ENCODE measurements at places on chromosomes 13 and 19. TPM values are rescaled to one million over a fixed set of nuclear protein-coding genes. Genes with fewer than 3 reads are reported as not detected.

GRCh38 chr13:27493981-27494380, 43.6 kb upstream of the MTIF3 start:
- DNase-seq: no peak

- no peak for DNase-seq
These were observed 15.5 kb downstream of the KLF2 start for GRCh38 chr19:16340092-16340491.

- DNase-seq: no peak
These were observed 48.6 kb downstream of the CHST8 start for GRCh38 chr19:33670398-33670797.

DNA sequence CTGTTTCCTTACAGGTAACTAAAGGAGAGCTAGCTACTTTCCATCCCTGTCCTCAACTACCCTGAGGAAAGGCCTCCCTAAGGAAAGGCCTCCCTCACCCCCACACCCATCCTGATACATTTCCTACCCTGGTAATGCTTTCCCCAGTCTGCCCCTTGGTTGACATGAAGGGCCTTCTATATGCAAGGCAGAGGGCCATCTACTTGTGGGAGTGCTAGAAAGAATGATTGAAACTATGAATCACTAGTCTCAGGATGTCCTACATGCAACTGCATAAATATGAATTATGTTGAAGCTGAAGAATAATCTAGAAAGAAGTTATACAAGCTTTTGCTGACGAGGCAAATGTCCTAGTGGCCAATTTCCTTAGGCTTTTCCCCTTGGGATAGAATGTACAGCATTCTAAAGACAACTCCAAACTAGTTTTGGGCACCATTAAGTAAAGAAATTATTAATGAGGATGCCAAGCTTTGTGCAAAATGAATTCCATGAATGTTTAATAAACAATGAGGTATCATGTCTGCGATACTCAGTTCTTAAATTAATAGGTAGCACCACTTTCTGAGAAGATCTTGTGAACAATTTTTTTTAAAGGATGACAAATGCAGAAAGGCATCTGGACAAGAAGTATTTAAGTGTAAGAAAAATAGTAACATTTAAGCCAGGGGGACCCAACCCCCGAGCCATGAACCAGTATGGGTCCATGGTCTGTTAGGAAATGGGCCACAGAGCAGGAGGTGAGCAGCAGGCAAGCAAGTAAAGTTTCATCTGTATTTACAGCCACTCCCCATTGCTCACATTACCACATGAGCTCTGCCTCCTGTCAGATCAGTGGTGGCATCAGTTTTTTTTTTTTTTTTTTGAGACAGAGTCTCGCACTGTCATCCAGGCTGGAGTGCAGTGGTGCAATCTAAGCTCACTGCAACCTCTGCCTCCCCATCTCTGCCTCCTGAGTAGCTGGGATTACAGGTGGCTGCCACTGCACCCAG, 223.0 kb downstream of the LHFPL6 start:
- DNase-seq: no peak

PSG6 gene
- total RNA-seq: not detected

OR10H1 gene
- 0.05 TPM for total RNA-seq

Data from urinary bladder (tissue), 4 donors.